ENCODE measurements at places on chromosomes 16 and 17.
A peak's percentile ranks its signal among the peaks of the same experiment; 100 is the strongest.

DNA sequence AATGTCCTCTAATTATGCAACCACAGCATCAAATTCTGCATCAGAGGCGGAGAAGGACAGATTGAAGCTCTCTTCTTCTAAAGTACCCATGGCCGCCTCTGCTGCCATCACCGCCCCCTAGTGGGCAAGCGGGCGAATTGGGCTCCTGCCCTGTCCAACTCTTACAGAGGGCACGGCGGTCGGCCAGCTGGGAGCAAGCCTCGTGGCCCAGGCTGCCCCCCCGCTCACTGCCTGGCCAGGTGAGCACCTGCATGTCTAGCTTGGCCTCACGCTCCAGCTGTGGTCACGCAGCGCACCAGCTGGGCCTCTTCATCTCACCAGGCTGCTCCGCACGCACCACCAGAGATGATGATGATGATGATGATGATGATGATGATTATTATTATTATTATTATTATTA lies 146.1 kb upstream of the TOM1L1 start:
- no peaks in the 10 kb centered on the region for H3K27me3 ChIP-seq
- no peaks in the 10 kb centered on the region for H3K36me3 ChIP-seq
- no peak for DNase-seq

DNA sequence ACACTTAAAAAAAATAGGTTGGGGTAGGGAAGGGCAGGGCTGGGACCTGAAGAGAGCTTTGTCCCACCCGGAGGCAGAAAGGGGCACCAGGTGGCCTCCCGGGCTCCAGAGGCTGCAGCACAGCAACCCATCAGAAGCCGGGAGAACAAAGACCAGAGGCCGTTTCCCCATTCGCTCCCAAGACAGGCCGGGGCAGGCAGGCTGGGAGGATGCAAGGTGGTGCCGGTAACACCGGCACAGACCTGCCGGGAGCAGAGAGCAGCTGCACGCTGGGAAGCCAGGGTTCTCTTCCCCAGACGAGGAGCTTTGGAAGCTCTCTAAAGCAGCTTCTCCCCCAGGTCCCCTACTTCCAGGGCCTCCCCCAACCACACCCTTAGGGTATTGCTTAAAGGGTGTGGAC lies 5.6 kb downstream of the PPL start:
- no peak for DNase-seq
- peaks cover 8% of the 10 kb centered on the region for H3K36me3 ChIP-seq
- peaks cover 16% of the 10 kb centered on the region for H3K27me3 ChIP-seq
- no peak overlapping the region for H3K4me3 ChIP-seq

- peaks cover 10% of the 10 kb centered on the region for H3K36me3 ChIP-seq
Measured at GRCh38 chr17:29162082-29162908, 17.9 kb downstream of the MYO18A start.

GRCh38 chr16:67000384-67001351 lies 12.3 kb downstream of the CES4A start:
- peaks cover 2% of the 10 kb centered on the region for H3K36me3 ChIP-seq
- DNase-seq: peak; percentile 37
- H3K27me3 ChIP-seq: peaks cover 2% of the 10 kb centered on the region

- peaks cover 8% of the 10 kb centered on the region for H3K27me3 ChIP-seq
- no peaks in the 10 kb centered on the region for H3K36me3 ChIP-seq
- no peak overlapping the region for H3K27ac ChIP-seq
- no peak for DNase-seq
- H3K4me3 ChIP-seq: no peak overlapping the region
- H3K4me1 ChIP-seq: peaks cover 3% of the 10 kb centered on the region
Measured at GRCh38 chr16:83943516-83944050, 9.5 kb upstream of the OSGIN1 start.

DNA sequence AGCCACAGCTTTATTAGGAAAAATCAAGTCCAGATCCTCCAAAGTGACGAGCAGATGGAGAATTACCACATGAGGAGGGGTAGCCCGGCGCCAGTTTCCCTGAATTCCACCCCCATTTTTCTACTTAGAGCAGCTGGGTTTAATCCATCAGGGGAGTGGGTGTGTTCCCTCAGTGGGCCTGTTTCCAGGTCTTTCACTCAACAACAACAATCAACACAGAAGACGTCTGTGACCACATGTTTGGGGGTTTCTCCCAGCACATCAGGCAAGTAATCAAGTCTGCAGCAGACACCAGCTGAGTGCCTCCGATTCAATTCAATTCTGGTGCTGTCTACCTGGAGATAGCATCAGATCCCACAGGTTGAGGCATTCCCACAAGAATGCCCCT lies 6.8 kb downstream of the SLC6A2 start:
- no peak overlapping the region for H3K27ac ChIP-seq
- peaks cover 2% of the 10 kb centered on the region for H3K27me3 ChIP-seq
- H3K4me1 ChIP-seq: no peaks in the 10 kb centered on the region
- no peaks in the 10 kb centered on the region for H3K36me3 ChIP-seq
- H3K4me3 ChIP-seq: no peak overlapping the region

GRCh38 chr16:27718201-27719105 lies 168.5 kb downstream of the KATNIP start:
- no peaks in the 10 kb centered on the region for H3K4me1 ChIP-seq
- H3K4me3 ChIP-seq: no peak overlapping the region
- peaks cover 30% of the 10 kb centered on the region for H3K36me3 ChIP-seq
- H3K27me3 ChIP-seq: no peaks in the 10 kb centered on the region
- no peak overlapping the region for H3K27ac ChIP-seq

DNA sequence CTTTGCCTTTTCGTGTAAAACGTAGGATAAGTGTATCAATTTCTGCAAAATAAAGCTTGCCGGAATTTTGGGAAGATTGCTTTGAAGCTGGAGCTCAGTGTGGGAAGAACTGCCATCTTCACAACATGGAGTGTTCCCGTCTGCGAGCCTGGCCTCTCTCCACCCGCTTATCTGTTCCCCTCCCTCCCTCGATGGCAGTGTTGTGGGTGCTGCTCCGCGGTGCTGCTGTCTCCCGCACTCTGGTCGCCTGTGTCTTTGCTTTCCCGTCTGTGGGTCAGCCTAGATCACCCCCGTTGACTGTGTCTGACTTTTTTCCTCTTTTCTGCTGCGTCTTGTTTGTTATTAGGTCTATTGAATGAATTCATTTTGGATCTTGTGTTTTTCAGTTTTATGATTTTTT lies 17.0 kb downstream of the ACSF3 start:
- peaks cover 26% of the 10 kb centered on the region for H3K36me3 ChIP-seq
- H3K27ac ChIP-seq: no peak overlapping the region
- H3K27me3 ChIP-seq: no peaks in the 10 kb centered on the region
- H3K4me3 ChIP-seq: no peak overlapping the region
- DNase-seq: no peak

- H3K4me3 ChIP-seq: peak overlapping the region; percentile 93
- H3K36me3 ChIP-seq: no peaks in the 10 kb centered on the region
- H3K4me1 ChIP-seq: peaks cover 10% of the 10 kb centered on the region
- DNase-seq: no peak
Measured at GRCh38 chr16:2881783-2882649, 999 bp upstream of the FLYWCH2 start.

- peak; percentile 80 for DNase-seq
- no peaks in the 10 kb centered on the region for H3K27me3 ChIP-seq
- peak overlapping the region; percentile 78 for H3K27ac ChIP-seq
- peaks cover 13% of the 10 kb centered on the region for H3K4me1 ChIP-seq
- peaks cover 2% of the 10 kb centered on the region for H3K36me3 ChIP-seq
- H3K4me3 ChIP-seq: peak overlapping the region; percentile 81
Measured at GRCh38 chr17:3754458-3755334, 31.0 kb downstream of the HASPIN start.

- H3K27me3 ChIP-seq: no peaks in the 10 kb centered on the region
- H3K36me3 ChIP-seq: peaks cover 38% of the 10 kb centered on the region
- peaks cover 2% of the 10 kb centered on the region for H3K4me1 ChIP-seq
- no peak for DNase-seq
Measured at GRCh38 chr16:75635036-75635435, 12.0 kb upstream of the ADAT1 start.

- no peak for DNase-seq
- no peak overlapping the region for H3K4me3 ChIP-seq
- no peak overlapping the region for H3K27ac ChIP-seq
- peaks cover 1% of the 10 kb centered on the region for H3K36me3 ChIP-seq
- H3K4me1 ChIP-seq: peaks cover 3% of the 10 kb centered on the region
Measured at GRCh38 chr17:79020631-79021301, 3.2 kb upstream of the C1QTNF1 start.

GRCh38 chr16:88805887-88806393 lies 2.4 kb downstream of the CDT1 start:
- peaks cover 1% of the 10 kb centered on the region for H3K36me3 ChIP-seq
- H3K27ac ChIP-seq: no peak overlapping the region
- no peak overlapping the region for H3K4me3 ChIP-seq

Measured in memory B cell (primary cell).